RCC 7860 (cell line): ENCODE measurements at places on chromosomes 5 and 9.

DNA sequence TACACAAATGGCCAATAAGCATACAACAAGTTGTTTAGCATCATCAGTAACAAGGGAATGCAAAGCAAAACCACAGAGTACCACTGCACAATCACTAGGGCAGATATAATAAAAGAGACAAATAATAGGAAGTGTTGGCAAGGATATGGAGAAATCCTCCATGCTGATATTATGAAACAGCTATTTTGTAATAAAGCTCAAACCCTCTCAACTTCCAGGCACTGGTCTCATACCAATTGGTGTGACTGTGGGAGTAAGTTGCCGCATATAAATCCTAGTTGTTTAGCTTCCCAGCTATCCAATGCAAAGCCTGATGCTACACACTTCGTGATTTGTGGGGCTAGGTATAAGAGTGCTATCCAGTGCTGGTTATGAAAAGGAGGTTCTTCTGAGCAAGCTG is 88.6 kb downstream of the SMIM23 start:
- DNase-seq, result no peak

DNA sequence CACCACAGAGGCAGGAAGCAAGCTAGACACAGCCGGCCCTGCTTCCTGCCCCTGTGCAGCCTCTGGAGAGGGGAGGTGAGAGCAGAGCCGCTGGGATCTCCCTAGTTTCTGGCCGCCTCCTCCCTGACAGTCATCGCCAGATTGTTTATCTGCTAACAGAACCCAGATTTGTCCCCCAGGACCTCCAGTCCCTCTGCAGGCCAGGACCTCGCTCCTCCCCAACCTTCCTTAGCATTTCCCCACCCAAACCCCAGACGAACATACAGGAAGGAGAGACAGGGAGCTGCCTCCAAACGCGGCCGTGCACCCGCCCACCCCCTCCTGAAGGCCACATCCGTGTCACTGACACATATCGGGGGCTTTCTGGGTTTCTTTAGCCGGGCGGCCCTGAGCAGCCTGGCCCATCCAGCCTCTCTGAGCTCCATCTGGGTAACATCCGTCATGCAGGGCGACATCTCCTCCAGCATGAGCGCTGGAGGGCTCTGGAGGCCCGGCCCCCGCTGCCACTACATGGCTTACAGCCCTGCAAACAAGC is 47.5 kb downstream of the DBH start:
- no peak for DNase-seq

GRCh38 chr9:33468215-33468730 is 5.5 kb downstream of the NOL6 start:
- no peak for DNase-seq

DNA sequence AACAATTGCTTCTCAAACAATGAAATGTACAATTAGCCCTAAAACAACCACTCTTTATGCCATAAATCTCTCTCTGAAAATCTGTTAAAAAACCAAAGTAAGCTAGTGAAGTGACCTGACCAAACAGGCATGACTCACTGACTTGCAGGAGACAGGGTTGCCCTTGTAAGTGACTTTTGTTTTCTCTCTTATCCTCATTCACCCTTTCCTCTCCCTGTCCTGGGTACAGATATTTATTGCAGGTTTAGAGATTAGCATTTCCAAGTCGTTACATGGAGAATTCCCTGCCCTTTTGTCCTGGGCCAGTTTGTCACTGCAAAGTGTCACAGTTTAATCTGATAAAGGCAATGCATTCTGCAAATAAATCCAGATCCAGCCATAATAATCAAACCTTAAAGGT is 484.2 kb downstream of the IRX1 start:
- no peak for DNase-seq

DNA sequence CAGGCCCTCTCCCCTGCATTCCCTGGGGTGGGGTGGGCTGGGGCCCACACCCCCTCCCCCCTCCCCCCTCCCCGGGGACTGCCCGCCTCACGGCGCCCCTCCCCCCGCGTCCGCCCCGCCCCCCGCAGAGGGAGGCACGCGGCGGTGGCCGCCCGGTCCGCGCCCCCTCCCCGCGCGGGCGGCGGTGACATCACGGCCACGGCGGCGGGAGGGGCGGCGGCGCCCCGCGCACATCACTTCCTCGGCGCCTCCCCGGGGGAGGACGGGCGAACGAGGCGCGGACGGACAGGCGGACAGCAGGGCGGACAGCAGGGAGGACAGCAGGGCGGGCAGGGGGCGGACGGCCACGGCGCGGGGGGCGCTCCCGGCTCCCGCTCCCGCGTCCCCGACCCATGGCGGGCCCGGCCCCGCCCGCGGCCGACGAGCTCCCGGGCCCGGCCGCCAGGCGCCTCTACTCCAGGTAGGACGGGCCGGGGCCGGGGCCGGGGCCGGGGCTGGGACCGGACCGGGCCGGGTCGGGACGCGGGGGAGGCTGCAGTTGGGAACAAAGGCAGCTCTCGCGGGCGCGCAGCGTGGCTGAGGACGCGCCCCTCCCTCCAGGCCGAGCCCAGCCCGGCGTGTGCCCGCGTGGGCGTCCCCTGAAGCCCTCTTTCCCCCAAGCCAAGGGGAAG is at the start of gene GPSM1:
Gene GPSM1, plus strand, starts transcription at position 236 of the 671 bp plus-strand sequence. Its CDS starts 157 bp downstream, at position 393.
- peak; percentile 42 for DNase-seq

- DNase-seq, result peak; percentile 25
Observed at GRCh38 chr5:143148771-143149170, 254.7 kb downstream of the NR3C1 start.

DNA sequence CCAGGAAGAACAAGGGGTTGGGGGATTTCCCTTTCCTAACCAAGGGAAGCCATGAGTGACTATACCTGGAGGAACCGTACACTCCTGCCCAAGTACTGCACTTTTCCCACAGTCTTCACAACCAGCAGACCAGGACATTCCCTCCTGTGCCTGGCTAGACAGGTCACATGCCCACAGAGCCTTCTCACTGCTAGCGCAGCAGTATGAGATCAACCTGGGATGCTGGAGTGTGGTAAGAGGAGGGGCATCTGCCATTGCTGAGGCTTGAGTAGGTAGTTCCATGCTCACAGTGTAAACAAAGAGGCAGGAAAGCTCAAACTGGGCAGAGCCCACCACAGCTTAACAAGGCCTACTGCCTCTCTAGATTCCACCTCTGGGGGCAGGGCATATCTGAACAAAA is 35.9 kb downstream of the SAXO1 start:
- peak; percentile 55 for DNase-seq

DNA sequence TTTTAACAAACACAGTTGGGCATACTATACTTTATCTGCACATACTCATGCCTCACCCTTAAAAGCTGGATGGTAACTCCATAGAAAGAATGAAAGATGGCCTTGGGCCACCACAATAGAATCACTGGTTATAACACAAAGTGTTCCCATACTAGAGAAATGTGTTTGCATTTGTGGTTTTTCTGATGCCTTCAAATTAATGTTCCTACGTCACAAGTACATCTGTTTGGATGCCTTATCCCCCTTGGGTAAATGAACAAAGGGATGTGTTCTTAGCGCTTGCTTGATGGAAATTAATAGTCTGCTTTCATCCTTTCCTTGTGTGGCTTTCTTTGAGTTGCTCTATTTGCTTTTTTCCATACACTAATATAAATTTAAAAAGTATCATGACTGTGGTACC is 291.1 kb upstream of the PDE4D start:
- no peak for DNase-seq

GRCh38 chr5:173963182-173963838 is 25.7 kb upstream of the C5orf47 start:
- DNase-seq, result peak; percentile 13

GRCh38 chr5:151699071-151699901 is 12.6 kb upstream of the SPARC start:
- peak; percentile 94 for DNase-seq

GRCh38 chr9:81622471-81623255 is 66.7 kb downstream of the TLE1 start:
- DNase-seq, result no peak

DNA sequence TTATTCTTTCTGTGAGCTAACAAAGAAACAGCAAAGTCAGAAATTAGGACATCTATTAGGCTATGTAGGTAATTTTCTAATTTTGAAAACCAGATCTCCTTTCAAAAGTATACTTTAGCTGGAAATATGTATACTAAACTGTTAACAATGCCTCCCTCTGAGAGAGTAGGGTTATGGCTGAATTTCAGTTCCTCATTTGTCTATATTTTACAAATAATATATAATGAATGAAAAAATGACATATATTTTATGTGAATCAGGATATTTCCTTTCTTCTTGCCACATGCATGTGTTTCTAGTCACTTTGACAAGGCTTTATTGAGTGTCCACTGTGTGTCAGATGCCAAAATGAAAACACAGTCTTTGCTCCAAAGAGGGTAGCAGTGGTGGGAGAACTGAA is 15.4 kb downstream of the HACD4 start:
- DNase-seq, result no peak

DNA sequence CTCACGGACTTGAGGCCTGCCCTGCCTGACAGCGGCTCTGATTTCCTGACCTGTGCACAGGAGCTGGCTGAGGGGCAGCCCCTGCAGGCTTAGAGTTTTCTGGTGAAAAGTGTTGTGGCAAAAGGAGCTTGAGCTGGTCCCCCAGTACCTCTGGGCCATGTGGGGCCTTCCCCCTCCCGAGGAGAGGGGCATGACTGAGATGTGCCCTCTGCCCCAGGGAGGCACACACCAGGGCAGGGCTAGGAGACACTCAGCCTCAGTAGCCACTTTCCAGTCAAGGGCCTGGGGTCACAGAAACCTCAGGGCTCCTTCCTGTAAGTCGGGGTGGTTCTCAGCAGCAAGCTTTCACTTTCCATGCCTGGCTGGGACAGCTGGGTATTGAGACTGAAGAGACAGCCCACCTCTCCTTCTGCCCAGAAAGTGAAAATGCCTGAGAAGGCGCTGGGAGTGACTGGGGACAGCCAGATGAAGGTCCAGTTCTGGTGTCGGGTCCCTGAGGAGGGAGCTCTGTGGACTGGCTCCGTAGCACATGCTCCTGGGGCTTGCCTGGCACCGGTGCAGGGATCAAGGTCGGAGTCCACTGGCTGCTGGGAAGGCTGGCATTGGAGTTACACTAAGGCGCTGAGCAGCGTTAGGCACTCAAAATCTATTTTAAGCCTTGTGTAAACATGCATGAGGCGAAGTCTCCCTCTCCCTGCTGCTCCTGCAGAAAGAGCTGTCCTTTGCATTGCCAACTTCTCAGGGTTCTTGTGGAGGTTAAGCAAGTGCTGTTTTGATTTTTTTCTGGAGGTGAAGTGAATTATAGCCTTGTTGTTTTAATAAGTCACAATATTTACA is 394.9 kb downstream of the GADD45G start:
- DNase-seq, result no peak

GRCh38 chr9:34650816-34651215 is 1.2 kb upstream of the IL11RA start:
- DNase-seq, result peak; percentile 55

DNA sequence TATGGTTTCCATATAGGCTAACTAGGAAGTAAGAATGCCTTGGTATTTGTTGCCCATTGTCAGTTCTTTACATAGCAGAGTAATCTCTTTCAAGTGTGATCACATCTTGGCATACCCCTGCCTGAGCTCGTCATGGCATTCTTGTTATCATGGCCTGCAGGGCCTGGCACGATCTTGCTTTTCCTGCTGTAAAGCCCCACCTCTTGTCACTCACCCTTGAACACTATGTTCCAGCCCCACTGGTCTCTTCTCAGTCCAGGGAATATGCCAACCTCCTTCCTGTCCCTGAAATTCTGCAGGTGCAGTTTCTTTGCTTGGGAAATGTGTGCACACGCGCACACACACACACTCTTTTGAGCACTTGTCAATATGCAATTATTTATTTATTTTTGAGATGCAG is 250.2 kb upstream of the DMRT1 start:
- no peak for DNase-seq

DNA sequence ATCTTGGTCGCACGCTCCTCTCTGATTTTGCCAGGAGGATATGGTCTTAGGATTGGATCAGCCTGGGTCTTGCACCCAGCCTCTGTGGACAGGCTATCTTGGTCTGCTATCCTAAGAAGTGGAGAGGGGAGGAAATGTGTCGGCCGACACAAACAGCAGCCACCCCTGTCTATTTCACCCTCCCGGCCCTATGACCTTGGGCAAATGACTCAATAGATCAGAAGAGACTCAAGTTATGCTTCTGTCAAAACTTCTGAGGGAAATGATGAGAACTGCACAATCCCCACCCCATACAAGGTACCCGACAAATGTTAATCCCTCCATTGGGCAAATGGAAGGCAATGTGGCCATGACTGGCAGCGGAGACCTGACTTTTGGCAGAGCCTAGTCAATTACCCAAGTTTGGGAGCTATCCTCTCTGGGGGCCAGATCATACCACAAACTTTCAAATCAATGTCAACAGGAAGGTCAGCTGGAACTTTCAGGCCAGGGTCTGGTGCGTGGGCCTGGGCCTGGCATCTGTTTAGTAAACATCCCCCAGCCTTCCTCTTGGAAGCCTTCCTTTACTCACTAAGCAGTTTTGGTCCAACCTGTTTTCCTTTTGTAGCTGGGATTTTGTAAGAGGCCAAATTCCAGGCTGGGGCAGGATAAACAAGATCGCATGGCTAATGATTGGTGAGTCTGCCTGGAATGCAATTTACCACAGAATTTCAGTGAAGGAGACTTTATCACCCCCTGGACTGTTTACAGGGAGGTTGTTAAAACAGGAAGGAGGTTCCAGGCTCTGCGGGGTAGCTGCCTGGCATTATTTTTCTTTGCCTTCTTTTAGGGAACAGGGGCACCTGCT is 64.2 kb upstream of the CPEB4 start:
- DNase-seq, result peak; percentile 20

DNA sequence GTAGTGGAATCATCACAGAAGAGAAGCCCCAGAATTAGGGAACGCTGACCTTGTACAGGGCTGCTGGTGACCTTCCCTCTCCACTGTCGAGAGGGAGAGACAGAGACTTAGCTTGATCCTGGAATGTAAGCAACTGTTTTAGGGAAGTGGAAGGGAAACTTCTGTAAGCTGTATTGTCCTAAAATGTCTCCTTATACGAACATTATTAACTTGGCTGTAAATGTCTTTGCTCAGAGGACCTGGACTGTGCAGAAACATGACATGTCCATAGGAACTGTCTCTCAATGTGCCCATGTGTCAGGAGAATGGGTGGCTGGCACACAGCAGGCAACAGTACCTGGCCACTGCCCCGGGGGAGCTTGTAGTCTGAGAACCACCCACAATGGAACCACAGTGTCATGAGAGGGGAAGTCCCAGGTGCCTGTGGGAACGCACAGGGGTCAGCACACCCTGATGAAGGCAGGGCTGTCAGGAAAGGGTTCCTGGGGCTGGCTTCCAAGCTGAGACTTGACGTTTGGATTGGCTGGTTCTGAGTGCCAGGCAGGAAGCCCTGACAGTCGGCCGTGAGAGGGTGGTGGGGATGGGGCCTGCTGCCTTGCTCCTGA is 34.0 kb downstream of the DAP start:
- DNase-seq, result no peak

DNA sequence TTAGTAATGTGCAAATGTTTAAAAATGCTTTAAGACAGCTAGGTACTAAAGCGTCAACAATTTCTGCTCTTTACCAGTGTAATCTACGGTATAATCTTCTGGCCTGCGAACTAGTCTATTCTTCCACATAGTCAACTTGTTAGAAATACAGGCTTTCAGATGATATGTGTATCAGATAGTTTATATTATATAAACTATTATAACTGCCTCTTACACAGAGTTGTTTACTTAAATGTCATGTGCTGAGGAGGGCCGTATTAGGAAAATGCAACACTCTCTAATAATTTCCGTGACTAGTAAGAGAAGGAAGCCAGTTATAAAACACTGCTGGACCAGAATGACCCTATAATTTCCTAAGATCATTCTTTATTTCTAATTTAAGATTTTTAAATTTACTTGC is 63.6 kb downstream of the WDR41 start:
- no peak for DNase-seq
